Tibial nerve (tissue), 4 donors: ENCODE measurements at places on chromosomes 12 and 14. TPM values are rescaled to one million over a fixed set of nuclear protein-coding genes. Genes with fewer than 3 reads are reported as not detected.

The PPP1R1A gene
- total RNA-seq: 52.5 TPM

The AQP2 gene
- not detected for total RNA-seq

The SPIC gene
- total RNA-seq: not detected

The LRRC23 gene
- 17.1 TPM for total RNA-seq

- no peaks in the 10 kb centered on the region for H3K36me3 ChIP-seq
- no peak overlapping the region for H3K4me3 ChIP-seq
- no peak for DNase-seq
- no peaks in the 10 kb centered on the region for H3K4me1 ChIP-seq
Measured at GRCh38 chr12:26839512-26839911, 6.5 kb upstream of the ITPR2 start.

GRCh38 chr12:57989838-57990237, 48.5 kb downstream of the ATP23 start:
- no peak overlapping the region for H3K27ac ChIP-seq
- no peaks in the 10 kb centered on the region for H3K27me3 ChIP-seq
- no peak for DNase-seq
- no peak overlapping the region for H3K4me3 ChIP-seq

GRCh38 chr12:15756822-15757221, 32.4 kb downstream of the EPS8 start:
- no peaks in the 10 kb centered on the region for H3K27me3 ChIP-seq
- no peak overlapping the region for H3K4me3 ChIP-seq
- H3K36me3 ChIP-seq: no peaks in the 10 kb centered on the region
- no peak overlapping the region for H3K27ac ChIP-seq
- DNase-seq: no peak

- DNase-seq: no peak
- H3K4me3 ChIP-seq: peak overlapping the region; percentile 36
- H3K27me3 ChIP-seq: peaks cover 79% of the 10 kb centered on the region
- no peaks in the 10 kb centered on the region for H3K36me3 ChIP-seq
- H3K4me1 ChIP-seq: no peaks in the 10 kb centered on the region
- no peak overlapping the region for H3K27ac ChIP-seq
Measured at GRCh38 chr12:6699989-6700645, 498 bp downstream of the PIANP start.

- H3K4me3 ChIP-seq: no peak overlapping the region
- peaks cover 10% of the 10 kb centered on the region for H3K4me1 ChIP-seq
Measured at GRCh38 chr14:72547999-72548398, 345.9 kb downstream of the DPF3 start.

GRCh38 chr12:94718114-94718513, 67.8 kb upstream of the TMCC3 start:
- H3K27ac ChIP-seq: no peak overlapping the region
- no peaks in the 10 kb centered on the region for H3K36me3 ChIP-seq
- H3K27me3 ChIP-seq: no peaks in the 10 kb centered on the region
- DNase-seq: no peak
- no peak overlapping the region for H3K4me3 ChIP-seq
- no peaks in the 10 kb centered on the region for H3K4me1 ChIP-seq

- DNase-seq: no peak
- no peaks in the 10 kb centered on the region for H3K27me3 ChIP-seq
- H3K27ac ChIP-seq: no peak overlapping the region
Measured at GRCh38 chr12:129641926-129642325, 261.9 kb downstream of the TMEM132D start.

GRCh38 chr14:58650857-58651256, 13.1 kb downstream of the DACT1 start:
- peaks cover 17% of the 10 kb centered on the region for H3K36me3 ChIP-seq
- no peak for DNase-seq
- no peaks in the 10 kb centered on the region for H3K4me1 ChIP-seq

DNA sequence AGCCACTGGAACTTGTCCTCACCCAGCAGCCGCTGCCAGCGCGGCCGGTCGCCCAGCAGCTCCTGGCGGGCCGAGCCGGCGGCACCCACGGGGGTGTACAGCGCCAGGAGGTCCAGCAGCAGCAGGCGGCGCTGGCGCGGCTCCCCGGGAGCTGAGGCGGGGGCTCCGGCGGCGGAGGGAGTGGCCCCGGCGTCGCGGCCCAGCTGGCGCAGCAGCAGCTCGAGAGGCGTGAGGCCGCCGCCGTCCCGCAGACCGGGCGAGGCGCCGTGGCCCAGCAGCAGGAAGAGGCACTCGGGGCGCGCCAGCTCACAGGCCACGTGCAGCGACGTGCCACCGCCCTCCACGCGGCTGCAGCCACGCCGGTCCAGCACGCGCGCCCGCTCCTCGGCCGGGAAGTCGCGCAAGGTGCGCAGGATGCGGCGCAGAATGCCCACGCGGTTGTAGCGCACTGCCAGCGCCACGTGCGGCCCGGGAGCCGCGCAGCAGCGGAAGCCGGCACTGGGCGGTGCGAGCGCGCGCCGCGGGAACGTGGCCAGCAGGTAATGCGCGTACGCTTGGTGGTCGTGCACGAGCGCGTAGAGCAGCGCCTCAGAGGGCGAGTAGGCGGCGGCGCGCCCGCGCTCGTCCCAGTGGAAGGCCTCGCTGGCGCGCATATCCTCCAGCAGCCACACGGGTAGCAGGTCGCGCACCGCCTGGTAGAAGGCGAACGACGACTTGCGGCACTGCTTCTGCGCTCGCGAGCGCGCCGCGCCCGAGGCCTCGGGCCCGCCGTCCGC, 2.3 kb downstream of the ANKRD9 start:
- peaks cover 9% of the 10 kb centered on the region for H3K4me1 ChIP-seq
- no peak overlapping the region for H3K4me3 ChIP-seq

DNA sequence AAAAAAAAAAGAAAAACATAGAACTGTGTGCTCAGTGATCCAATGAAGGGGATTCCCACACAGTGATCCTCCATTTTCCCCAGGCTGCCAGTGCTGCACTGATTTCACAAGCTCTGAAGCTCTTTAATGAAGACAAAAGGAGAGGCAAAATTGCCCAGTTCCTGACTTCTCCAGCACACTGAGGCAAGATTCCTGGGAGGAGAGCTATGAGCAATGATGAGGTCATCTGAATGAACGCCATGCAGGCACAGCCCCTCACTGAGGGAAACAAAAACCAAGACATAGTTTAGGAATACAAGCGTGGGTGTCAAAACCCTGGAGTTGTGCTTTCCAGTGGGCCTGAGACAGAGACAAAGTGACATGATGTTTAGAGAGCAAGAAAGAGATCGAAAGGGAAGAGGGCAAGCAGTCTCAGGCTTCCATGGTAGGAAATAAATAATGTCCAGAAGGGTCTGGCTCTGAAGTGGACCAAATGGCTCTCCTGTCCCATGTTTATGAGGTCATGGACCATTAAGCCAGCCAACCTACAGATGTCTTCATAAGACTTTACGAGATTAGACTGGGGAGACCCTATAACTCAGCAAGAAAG, 40.9 kb upstream of the SMUG1 start:
- peak overlapping the region; percentile 57 for H3K27ac ChIP-seq
- no peak overlapping the region for H3K4me3 ChIP-seq
- H3K27me3 ChIP-seq: no peaks in the 10 kb centered on the region

DNA sequence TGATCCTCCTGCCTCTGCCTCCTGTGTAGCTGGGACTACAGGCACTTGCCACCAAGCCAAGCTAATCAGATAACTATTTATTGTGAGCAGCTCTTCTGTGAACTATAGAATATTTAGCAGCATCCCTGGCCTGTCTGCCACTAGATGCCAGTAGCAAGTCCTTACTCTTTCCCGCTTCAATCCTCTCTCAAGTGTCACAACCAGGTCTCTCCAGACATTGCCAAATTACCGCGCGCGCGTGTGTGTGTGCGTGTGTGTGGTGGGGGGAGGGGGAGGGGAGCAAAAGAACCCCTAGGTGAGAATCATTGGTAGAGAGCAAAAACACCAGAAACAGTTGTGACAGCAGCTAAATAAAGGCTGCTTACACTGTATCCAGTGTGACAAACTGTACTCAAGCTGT, 49.9 kb downstream of the PPP2R5E start:
- no peak for DNase-seq
- no peaks in the 10 kb centered on the region for H3K36me3 ChIP-seq
- no peak overlapping the region for H3K4me3 ChIP-seq
- peaks cover 10% of the 10 kb centered on the region for H3K4me1 ChIP-seq

- no peak overlapping the region for H3K4me3 ChIP-seq
- no peak for DNase-seq
- H3K36me3 ChIP-seq: no peaks in the 10 kb centered on the region
- no peak overlapping the region for H3K27ac ChIP-seq
Measured at GRCh38 chr12:106115440-106115839, 23.3 kb downstream of the NUAK1 start.

- DNase-seq: no peak
- no peaks in the 10 kb centered on the region for H3K27me3 ChIP-seq
- no peaks in the 10 kb centered on the region for H3K4me1 ChIP-seq
- no peak overlapping the region for H3K27ac ChIP-seq
Measured at GRCh38 chr12:96136725-96137378, 57.3 kb upstream of the ELK3 start.

- no peaks in the 10 kb centered on the region for H3K27me3 ChIP-seq
- H3K4me3 ChIP-seq: no peak overlapping the region
- no peaks in the 10 kb centered on the region for H3K36me3 ChIP-seq
- H3K4me1 ChIP-seq: no peaks in the 10 kb centered on the region
- no peak for DNase-seq
Measured at GRCh38 chr12:131072451-131073230, 118.9 kb downstream of the ADGRD1 start.
